ENCODE measurements at places on chromosomes 5 and 9.

DNA sequence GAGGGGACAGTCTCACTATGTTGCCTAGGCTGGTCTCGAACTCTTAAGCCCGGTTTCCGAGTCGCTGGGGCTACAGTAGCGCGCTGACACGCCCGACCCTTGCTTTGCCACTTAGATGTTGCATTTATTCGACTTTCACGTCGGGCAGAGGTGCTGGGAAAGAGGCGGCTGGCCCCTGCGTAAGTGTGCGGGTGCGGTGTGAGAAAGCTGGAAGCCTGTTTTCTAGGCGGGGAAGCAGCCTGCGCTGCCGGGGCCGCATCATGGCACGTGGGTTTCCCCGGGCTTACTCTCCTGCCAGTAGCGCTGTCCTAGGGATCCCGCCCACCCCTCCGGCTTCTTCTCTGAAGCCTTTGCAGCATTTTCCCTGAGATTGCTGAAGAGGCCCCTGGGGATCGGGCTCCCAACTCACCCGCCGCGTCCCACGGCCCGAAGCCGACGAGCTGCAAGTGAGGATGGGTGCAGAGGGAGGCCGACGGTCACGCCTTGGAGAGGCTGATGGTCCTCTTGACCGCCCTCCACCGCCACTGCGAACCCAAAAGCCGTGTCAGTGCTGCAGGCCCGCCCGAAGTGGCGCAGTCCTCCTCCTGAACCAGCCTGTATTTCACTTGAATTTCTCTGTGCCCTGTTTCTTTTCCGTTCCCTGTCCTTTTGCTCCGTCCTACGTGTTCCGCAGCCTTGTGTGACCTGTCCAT, 5.8 kb upstream of the TRIM41 start:
- peak; percentile 30 for DNase-seq

GRCh38 chr5:130714200-130714599, 450.9 kb downstream of the HINT1 start:
- no peak for DNase-seq

- no peak for DNase-seq
Measured at GRCh38 chr9:88828018-88828417, 163.2 kb upstream of the S1PR3 start.

DNA sequence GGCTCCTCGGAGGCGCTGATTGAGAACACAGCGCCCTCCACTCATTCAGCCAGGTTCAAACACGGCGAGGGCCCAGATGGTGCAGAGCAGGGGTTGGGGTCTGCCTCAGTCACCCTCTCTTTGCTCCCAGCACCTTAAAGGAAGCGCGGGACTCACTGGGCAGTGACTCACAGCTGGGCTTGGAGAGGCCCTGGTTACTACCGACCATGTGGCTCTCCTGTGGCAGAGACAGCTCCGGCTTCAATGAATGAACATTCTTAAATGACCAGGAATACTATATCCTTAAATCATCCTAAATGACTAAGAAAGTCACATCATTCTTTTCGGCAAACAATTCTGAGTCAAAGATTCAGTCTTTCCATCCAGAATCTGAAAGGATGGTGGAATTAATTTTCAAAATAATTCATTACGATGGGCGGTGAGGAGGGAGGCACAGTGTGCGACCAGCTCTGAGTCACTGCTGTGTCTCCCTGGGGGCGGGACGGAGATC, 1.6 kb upstream of the INPP5E start:
- no peak for DNase-seq

DNA sequence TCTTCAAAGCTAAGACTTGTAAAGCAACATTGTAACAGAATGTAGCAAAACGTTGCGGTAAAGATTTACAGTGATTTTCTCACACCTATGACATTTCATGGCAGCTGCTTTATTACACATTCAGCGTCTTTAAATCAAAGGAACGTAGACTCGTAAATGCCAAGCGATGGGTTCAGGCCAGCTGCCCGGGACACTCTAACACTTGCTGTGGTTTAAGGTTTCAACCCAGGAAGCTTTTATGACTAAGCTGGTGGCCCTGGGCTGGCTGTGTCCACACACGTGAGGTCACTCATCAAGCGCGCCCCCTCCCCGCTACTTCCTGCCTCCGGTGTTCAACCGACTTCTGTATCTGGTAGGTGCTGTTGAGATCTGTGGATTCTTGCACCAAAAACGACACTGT, 2.5 kb downstream of the SLC6A18 start:
- no peak for DNase-seq

DNA sequence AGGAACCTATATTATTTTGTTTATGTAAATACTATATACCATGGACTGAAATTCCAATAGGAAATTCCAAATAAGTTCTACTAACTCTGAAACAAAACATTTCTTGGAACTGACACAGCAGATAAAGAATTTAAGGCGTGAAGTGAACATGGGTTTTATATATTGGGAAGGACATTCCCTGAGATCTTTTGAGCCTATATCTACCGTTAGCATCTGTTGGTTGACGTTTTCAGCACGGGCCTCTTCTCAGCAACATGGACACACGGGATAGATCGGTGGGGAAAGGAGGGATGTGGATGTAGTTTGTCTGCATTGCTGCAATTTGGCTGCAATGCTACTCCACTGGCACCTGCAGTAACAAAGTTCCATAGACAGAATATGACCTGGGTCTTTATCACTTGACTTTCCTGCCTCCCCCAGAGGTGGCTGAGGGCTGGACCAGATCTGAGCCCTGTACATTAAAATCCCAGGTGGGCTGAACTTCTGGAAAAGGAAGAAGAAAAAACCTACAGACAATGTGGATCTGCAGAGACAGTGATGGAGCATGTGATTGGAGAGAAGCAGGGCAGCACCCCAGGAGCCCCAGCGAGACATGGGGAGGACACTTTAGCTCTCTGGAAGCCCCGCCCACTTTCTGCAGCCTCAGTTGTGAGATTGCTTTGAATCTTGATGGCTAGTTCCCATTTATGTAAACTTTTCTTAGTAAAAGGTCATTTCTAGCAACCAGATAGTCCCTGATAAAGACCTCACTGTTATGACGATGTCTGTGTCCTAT, 91.2 kb upstream of the CPEB4 start:
- no peak for DNase-seq

GRCh38 chr5:121009058-121009457, 545.0 kb downstream of the PRR16 start:
- DNase-seq = no peak

GRCh38 chr5:39119404-39120051, 45.3 kb upstream of the RICTOR start:
- DNase-seq = peak; percentile 16

- no peak for DNase-seq
Measured at GRCh38 chr5:30413540-30413939, 779.9 kb upstream of the CDH6 start.

GRCh38 chr5:148202531-148203203, at the start of gene SPINK6:
Gene SPINK6 (plus strand): TSS chr5:148203042. CDS start chr5:148203097, 55 bp downstream.
- DNase-seq = no peak

DNA sequence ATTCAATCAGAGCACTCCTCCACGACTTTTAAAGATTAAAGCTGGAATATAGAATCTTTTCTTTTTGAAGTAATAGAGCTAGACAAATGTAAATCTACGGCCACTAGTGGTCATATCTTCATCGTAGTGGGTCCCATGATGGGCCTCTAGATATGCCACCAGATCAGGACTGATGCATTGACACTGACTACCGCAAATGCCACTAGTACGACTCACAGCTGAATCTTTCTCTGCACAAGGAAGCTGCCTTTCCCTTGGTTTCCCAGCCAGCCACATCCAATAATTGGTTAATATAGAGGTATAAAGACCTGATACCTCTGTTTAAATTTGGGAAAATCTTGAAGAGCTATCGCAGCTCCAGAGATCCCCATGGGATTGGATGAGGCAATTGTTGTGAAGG, 37.8 kb upstream of the ADRB2 start:
- no peak for DNase-seq

Measured in hematopoietic multipotent progenitor cell treated with erythropoietin and hydrocortisone succinate and interleukin-3 and kit ligand, for 15 days (in vitro differentiated cells).